ENCODE measurements at places on chromosomes 3 and 15.
A peak's percentile ranks its signal among the peaks of the same experiment; 100 is the strongest.

- no peak for DNase-seq
Measured at GRCh38 chr3:167051421-167051820, 328.7 kb downstream of the ZBBX start.

DNA sequence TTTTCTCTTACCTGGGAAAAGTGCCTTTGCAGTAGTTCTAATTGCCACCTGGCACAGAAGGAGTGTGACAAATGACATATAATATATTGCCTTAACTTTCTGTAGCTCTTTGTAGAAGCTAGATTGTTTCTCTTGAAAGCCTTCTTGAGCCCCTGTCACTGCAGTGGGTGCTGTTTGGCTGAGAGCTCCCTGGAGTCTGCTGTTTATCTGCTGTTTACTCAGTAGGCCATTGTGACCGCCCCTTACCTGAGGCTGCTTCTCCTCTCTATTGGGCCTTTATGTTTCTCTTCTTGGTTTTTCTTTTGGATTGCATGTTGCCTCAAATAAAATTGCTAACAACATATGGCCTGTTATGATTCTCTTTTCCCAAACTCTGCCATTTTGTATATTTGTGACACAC lies 16.7 kb downstream of the MAP2K5 start:
- DNase-seq = no peak

GRCh38 chr3:193702967-193703366 lies 110.0 kb downstream of the OPA1 start:
- no peak for DNase-seq

- DNase-seq = peak; percentile 28
Measured at GRCh38 chr3:6861625-6862000, 698 bp downstream of the GRM7 start.

GRCh38 chr3:43503067-43503728 lies 118.6 kb downstream of the ANO10 start:
- DNase-seq = peak; percentile 56

DNA sequence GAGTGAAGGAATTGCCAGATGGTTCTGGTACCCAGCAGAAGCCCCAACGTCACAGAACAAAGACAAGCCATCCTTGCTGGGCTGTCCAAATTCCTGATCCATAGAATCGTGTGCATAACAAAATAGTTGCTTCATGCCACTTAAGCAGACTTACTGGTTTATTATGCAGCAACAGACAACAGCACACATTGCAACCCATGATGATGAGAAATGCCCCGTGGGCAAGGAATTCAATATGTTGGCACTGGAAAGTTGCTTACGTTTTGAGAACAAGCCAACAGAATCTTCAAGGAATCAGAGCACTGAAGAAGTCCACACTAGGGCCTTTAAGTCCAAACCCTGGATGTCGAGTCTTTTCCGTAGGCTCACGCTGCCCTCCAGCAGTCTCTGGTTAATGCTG lies 40.3 kb downstream of the CCR4 start:
- no peak for DNase-seq

DNA sequence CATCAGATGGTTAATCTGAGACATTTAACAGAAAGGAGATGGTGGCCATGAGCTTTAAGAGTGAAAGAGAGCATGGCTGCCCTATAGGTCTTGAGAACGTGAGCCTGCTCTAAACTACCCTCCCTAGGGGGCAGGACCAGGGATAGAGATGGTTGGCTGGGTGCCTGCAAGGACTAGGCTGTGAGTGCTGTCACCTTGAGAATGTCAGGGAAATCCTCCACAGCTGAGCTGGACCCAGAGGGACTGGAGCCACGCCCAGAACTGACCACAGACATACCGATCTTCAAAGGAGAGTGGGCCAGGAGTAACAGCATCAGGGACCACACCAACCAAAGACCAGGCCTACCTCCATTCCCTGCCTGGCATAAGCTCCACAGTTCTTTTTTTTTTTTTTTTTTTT lies 53.6 kb upstream of the UBE2E1 start:
- no peak for DNase-seq

GRCh38 chr3:78143000-78143399 lies 1103.1 kb downstream of the ROBO2 start:
- DNase-seq = no peak

GRCh38 chr3:52174896-52175295 lies 20.7 kb upstream of the POC1A start:
- DNase-seq = no peak

GRCh38 chr3:192880313-192880712 lies 37.3 kb downstream of the MB21D2 start:
- DNase-seq = no peak

DNA sequence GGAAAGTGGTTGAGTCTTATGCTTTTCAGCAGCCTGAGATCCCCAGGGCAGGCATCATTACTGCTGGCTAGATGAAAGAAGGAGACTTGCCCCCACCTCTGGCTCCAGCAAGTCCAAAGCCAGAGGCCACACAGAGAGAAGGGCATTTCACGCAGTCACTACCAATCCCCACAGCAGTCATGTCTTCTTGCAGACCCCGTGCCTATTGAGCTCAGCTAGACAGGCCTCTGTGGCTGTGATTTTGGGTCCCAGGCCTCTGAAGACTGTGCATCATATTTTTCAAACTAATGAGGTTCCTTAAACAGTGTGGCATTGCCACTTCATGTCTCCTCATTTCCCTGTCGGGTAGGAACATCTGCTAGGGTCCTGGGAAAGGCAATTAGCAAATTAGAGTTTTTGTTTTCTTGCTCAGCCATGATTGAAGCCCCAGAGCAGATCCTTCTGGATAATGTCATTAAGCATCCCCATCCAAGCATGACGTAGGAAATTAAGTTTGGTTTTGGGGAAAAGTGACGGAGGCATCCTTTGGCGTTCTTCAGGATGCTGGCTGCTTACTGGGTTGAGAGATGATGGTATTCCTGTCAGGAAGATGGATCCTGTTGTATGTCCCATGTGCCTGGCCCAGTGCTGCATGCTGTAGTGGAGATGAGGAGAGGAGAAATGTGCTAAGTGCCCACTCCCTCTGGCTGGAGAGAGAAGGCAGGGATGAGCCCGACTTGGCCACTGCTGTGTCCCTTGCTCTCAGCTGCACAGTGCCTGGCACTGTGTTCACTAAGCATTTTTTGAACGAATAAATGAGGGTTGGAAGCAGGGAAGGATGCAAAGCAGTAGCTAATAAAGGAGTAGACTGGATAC lies 7.0 kb downstream of the SPSB4 start:
- no peak for DNase-seq

DNA sequence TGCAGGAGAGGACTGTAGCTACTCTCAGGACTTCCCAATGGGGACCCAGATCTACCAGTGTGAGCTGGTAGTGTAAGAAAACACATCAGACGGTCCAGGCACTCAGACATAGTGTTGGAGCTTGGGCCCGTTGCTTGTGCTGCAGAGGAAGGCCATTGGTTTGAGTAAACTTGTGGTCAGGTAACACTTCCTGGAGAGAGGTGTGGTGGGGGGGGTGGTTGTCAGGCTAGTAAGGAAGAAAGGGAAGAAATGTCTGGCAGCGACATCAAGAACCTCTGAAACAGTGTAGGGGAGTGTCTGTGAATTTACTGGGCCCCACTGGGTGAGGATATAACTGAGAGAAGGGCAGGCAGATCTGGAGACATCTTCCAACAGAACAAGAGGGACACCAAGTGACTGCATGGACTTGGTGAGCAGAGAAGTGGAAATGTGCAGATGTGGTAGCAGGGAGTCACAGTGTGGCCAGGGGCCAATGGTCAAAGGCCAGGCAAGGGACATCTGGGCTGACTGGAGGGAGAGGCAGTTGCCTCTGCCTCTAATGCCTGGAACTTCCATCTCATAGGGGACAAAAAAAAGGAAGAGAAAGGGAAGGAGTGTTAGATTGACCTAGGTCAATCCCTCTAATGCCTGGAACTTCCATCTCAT lies 63.7 kb upstream of the MRPS22 start:
- DNase-seq = no peak

DNA sequence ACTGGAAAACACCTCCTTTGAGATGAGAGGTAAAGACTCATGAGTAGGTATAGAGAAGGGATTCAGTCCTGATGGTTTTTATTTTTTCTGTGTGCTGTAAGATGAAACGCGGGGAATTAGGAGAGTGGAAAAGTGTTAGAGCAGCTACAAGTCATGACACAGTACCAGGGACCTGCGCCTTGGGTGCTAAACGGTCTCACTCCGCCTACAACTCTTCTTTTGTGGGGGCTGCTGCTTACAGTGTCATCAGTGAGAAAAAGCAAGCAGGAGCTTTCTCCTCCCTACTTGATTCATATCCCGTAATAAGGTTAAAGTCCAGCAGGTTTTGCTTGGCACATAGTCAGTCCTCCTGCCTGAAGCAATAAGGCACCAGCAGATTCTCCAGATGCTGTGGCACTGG lies 39.1 kb downstream of the RASGRP1 start:
- no peak for DNase-seq

DNA sequence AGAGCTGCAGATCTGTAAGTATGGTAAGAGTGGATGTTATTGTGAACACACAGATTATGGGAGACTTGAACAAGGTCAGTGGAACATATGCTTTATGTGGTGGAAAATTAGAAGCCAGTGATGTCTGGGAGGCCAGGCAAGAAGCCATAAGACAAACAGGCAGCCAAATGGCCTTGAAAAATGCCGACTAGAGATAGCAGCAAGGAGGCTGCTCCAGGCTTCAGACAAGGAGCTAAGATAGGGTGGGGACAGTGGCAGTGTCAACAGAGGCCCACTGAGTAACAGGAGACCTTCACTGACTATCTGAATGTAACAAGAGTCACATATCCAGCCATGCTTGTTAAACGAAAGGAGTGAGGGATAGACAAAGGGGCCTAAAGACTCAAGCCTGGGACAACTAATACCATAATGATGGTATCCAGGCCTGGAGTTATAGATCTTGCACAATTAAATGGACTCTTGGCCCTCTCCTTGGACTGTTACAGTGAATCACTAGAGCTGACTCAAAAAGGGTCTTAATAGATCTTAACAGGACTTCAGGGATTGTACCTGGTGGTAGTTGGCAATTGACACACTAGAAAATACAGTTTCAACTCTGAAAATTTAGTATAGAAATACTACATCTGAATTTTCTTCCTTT lies 50.6 kb downstream of the CFAP20DC start:
- no peak for DNase-seq

GRCh38 chr3:170220871-170221270 lies 1.4 kb upstream of the PRKCI start:
- DNase-seq = no peak

GRCh38 chr15:67809866-67810265 lies 15.4 kb upstream of the SKOR1 start:
- no peak for DNase-seq

DNA sequence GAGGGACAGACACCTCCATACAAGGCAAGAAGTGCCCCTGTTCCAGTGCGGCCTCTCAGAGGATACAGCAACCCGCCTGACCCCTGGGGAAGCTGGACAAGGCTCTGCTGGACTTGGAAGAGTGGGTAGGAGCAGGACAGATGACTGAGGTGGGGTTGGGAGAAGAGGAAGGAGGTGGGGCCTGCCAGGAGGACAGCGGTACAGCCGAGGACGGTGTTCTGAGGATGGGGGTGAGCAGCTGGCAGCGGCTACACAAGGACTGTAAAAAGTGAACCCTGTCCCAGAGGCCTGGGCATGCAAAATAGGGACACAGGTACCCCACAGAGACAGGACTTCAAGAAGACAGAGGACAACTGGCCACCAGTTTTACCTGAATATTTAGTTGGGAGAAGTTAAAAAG lies 23.5 kb upstream of the ELP6 start:
- no peak for DNase-seq

GRCh38 chr3:23235264-23235663 lies 32.1 kb downstream of the UBE2E2 start:
- no peak for DNase-seq

GRCh38 chr3:135033737-135034136 lies 238.7 kb downstream of the EPHB1 start:
- no peak for DNase-seq

- no peak for DNase-seq
Measured at GRCh38 chr15:83153288-83153687, 45.8 kb downstream of the TM6SF1 start.

DNA sequence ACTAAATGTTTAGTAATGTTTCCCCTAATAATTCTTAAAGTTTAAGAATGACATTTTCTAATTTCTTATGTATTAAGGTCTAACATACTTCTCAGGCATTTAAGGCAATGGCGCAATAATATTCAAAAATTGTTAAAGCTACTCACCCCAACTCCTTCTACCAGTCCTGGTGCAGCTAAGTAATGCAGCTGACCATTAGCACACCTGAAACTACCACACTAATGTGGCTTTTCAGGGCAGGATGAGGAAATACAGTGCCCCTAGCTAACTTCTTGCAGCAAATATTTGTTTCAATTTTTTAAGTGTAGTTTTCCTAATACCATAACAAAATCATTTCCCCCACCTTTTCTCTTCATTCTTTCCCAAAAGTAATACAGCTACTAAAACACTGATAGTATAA lies 827.7 kb downstream of the FHIT start:
- DNase-seq = no peak

DNA sequence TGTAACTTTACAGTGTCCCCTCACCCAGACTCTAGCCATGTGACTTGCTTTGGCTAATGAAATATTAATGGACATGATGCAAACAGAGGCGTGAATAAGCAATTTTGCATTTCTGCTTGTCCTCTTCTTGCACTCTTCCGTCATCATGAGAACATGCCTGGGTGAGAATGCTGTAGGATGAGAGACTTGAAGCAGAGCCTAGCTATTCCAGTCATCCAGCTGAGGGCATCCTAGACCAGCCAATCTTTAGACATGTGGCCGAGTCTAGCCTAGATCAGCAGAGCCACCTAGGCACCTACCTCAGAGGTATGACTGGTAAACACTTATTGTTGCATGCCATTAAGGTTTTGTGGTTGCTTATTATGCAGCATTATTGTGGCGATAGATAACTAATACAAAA lies 450.5 kb upstream of the AZI2 start:
- DNase-seq = no peak

DNA sequence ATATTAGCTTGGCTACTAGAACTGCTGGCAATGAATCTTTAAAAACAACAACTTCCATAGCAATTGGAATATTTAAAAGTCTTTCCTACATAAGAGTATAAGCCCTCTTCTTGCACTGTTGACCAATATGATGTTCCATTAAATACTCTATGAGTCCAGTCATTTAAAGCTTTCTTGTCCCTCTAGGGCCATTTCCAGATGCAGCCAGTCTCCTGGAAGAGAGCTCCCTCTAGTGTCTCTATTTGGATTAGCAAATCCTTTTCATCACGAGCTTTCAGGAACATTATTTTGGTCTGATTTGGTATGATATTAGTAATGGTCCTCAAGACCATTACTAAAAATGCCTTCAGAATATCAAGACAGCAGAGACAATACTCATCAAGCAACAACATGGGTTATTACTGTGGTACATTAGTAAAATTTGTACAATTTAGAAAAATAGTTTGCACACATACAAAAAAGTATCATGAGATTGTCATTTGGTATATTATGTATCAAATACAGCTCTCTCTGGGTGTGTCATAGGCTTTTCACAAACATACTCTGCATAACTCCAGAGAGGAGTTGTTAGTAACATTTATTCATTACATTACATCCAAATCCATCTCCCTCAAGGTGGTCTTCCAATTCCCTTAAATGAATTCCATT lies 101.3 kb downstream of the DPH6 start:
- DNase-seq = peak; percentile 54

DNA sequence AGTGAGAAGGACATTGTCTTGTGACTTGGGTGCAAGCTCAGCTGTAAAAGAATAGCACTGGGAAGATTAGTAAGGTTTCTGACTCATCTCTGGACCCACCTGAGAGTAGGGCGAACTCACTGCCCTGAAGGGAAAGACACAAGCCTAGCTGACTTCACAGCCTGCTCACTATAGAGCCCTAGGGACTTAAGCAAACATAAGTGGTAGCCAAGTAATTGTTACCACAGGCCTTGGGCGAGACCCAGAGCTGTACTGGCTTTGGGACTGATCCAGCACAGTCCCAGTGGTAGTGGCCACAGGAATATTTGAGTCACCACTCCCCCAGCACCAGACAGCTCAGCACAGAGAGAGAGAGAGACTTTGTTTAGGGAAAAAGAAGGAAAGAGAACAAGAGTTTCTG lies 429.9 kb downstream of the TBL1XR1 start:
- DNase-seq = no peak
